ENCODE measurements at places on chromosomes 11 and 22. TPM values are rescaled to one million over a fixed set of nuclear protein-coding genes. Genes with fewer than 3 reads are reported as not detected.

Gene OR51B4
- 0.23 TPM for total RNA-seq

DNA sequence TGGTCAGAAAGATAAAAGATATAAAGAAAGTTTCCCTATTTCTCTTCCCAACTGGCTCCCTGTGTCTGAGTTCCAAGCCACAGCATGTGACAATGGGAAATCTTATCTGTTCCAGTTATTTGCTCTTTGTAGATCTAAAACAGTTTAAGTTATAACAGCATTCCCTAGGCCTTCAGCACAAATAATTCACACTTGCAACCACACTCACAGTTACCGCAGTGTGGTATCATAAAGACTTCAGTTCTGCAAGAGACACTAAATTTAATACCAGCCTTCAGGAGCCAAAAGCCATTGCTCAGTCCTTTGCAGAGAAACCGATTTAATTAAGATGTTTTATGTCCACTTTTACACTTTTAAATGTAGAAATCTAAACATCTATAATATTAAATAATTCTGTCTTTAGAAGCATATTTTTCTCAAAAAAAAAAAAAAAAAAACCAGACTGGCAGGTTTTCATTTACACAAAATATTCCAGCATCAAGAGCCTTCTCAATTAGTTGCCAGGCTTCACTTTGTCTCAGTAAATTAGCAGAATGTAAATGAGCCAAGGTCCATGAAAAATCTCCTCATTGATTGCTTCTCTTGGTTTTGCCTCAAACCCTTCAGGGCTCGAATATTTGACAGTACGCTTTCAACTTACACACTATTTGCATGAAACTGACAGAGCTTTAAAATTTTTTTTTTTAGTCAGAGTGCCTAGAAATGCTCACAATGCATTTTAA, 300.0 kb upstream of the DDI1 start:
- no peak for DNase-seq

GRCh38 chr22:23073526-23074229, 3.4 kb downstream of the GNAZ start:
- DNase-seq = no peak

- DNase-seq = no peak
Observed at GRCh38 chr11:9660886-9661285, 3.0 kb upstream of the SWAP70 start.

- no peak for DNase-seq
Observed at GRCh38 chr11:44258190-44258489, 51.8 kb downstream of the ALX4 start.

DNA sequence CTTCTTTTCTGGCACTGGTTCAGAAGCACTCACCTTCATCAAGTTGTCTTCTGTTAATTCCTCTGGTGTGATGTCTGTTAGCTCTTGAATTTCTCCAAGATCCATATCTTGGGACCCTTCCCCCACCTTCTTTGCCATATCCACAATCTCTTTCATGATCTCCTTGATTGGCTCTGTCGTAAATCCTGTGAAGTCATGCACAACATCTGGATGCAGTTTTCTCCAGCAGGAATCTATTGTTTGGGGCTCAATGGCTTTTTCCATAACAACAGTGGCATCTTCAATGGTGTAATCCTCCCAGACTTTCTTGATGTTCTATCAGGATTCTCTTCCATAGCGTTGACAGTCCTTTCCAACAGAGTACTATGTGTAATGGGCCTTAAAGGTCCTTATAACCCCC, 96.9 kb downstream of the CSTPP1 start:
- no peak for DNase-seq

All from mucosa of gallbladder (tissue), 1 donor.